ENCODE measurements at places on chromosomes 4 and X. TPM values are rescaled to one million over a fixed set of nuclear protein-coding genes. Genes with fewer than 3 reads are reported as not detected.

- H3K4me3 ChIP-seq: no peak overlapping the region
- no peak for DNase-seq
- no peak overlapping the region for H3K27ac ChIP-seq
- no peaks in the 10 kb centered on the region for H3K4me1 ChIP-seq
- H3K36me3 ChIP-seq: no peaks in the 10 kb centered on the region
Measured at GRCh38 chrX:20274121-20274520, 7.4 kb upstream of the RPS6KA3 start.

The RHOXF1 gene
- total RNA-seq: not detected

DNA sequence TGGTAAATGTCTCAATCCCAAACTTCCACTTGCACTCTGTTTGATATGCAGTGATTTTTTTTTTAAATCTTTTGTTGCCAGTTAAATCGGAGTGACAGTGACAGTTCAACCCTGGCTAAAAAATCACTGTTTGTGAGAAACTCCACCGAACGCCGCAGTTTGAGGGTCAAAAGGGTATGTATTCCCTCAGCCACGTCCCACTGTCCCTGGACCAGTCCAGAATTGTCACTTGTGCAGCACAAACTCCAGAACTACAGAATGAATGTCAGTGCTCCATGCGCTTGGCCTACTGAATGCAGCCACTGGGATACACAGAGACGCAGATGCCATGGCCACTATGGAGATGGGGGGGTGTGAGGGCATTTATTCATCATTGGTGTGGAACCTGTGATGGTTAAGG, 34.2 kb downstream of the CLDN22 start:
- no peak overlapping the region for H3K27ac ChIP-seq
- no peaks in the 10 kb centered on the region for H3K4me1 ChIP-seq
- peaks cover 98% of the 10 kb centered on the region for H3K36me3 ChIP-seq
- no peak for DNase-seq
- H3K4me3 ChIP-seq: no peak overlapping the region

GRCh38 chrX:40177942-40178715, 80.4 kb upstream of the BCOR start:
- H3K4me3 ChIP-seq: no peak overlapping the region
- H3K27ac ChIP-seq: peak overlapping the region; percentile 97
- H3K27me3 ChIP-seq: no peaks in the 10 kb centered on the region
- H3K4me1 ChIP-seq: peaks cover 16% of the 10 kb centered on the region

GRCh38 chrX:145715641-145716138, 101.9 kb upstream of the SLITRK2 start:
- H3K4me1 ChIP-seq: no peaks in the 10 kb centered on the region
- no peak overlapping the region for H3K27ac ChIP-seq

DNA sequence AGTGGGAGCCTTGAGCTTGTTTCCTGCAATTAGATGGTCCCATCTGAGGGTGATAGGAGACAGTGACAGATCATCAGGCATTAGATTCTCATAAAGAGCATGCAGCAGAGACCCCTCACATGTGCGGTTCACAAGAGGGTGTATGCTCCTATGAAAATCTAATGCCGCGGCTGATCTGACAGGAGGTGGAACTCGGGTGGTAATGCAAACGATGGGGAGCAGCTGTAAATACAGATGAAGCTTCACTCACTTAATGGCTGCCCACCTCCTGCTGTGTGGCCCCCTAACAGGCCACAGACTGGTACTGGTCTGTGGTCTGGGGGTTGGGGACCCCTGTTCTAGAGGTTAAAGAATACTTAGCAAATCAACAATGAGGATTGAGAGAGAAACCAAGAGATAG, 201.5 kb upstream of the PITX2 start:
- H3K4me1 ChIP-seq: no peaks in the 10 kb centered on the region
- no peak overlapping the region for H3K4me3 ChIP-seq
- no peaks in the 10 kb centered on the region for H3K36me3 ChIP-seq
- H3K27me3 ChIP-seq: no peaks in the 10 kb centered on the region
- H3K27ac ChIP-seq: no peak overlapping the region

- H3K36me3 ChIP-seq: no peaks in the 10 kb centered on the region
- H3K4me1 ChIP-seq: no peaks in the 10 kb centered on the region
- no peak for DNase-seq
- no peak overlapping the region for H3K4me3 ChIP-seq
- no peaks in the 10 kb centered on the region for H3K27me3 ChIP-seq
Measured at GRCh38 chr4:27176400-27176799, 315.8 kb downstream of the STIM2 start.

The CXorf51A gene
- not detected for total RNA-seq

DNA sequence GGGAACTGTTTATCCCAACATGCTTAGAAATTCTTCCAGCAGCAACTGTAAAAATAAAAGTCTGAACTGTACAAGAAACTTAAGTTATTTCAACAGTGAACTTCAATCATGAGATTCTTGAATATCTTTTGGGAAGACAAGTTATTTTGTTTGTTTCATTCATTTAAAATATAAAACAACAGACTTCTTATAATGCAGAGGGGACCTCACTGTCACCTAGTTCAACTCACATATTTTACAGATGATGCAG, 14.9 kb downstream of the FAM9C start:
- no peak overlapping the region for H3K4me3 ChIP-seq
- H3K4me1 ChIP-seq: peaks cover 23% of the 10 kb centered on the region
- no peaks in the 10 kb centered on the region for H3K36me3 ChIP-seq
- DNase-seq: no peak

- no peak overlapping the region for H3K4me3 ChIP-seq
- no peaks in the 10 kb centered on the region for H3K27me3 ChIP-seq
- peaks cover 4% of the 10 kb centered on the region for H3K36me3 ChIP-seq
- no peak for DNase-seq
- H3K4me1 ChIP-seq: no peaks in the 10 kb centered on the region
- H3K27ac ChIP-seq: no peak overlapping the region
Measured at GRCh38 chr4:1019729-1020470, 8.5 kb downstream of the FGFRL1 start.

The BTK gene
- total RNA-seq: 1.3 TPM

The BEX1 gene
- 10.8 TPM for total RNA-seq

The PRSS12 gene
- total RNA-seq: not detected

DNA sequence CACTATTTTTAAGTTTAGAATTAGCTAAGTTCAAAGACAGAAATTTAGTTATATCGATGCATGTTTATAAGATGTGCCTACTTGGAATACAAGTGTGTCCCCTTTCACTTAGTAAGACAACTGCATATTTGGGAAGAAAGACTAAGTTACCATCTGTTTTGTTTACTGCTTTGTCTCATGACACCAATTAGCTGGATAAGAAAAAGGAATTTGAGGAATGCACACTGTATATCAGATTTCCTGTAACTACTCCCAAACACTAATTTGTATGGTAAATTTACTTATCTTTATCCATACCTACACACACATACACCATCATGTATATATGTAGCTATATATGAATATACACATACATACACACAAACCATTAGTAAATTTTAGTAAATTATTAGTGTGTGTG, 1442.8 kb upstream of the IGFBP7 start:
- DNase-seq: no peak
- H3K4me1 ChIP-seq: no peaks in the 10 kb centered on the region
- H3K36me3 ChIP-seq: no peaks in the 10 kb centered on the region
- H3K4me3 ChIP-seq: no peak overlapping the region
- H3K27me3 ChIP-seq: no peaks in the 10 kb centered on the region

DNA sequence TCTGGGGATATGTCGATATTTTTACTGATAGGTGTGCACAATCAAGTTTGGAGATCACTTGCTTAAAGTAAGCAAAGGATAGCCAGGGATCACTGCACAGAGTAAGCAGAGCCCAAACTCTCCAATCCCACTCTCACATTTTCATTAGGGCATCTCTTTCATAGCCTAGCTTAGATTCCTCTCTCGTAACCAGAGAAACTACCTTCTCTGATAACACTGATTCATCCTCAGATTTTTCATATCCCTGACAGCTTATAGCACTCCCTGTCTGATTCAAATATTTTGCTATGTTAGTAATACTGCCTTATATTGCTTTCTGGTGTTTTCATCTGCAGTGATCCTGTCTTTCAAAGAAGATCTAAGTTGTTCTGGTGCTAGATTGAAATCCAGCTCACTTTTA, 123.7 kb downstream of the CBLL2 start:
- H3K36me3 ChIP-seq: no peaks in the 10 kb centered on the region
- no peak for DNase-seq
- no peak overlapping the region for H3K4me3 ChIP-seq
- H3K4me1 ChIP-seq: no peaks in the 10 kb centered on the region

- H3K36me3 ChIP-seq: no peaks in the 10 kb centered on the region
- H3K27me3 ChIP-seq: no peaks in the 10 kb centered on the region
- no peak for DNase-seq
- no peak overlapping the region for H3K4me3 ChIP-seq
Measured at GRCh38 chr4:142960867-142961644, 115.0 kb upstream of the INPP4B start.

DNA sequence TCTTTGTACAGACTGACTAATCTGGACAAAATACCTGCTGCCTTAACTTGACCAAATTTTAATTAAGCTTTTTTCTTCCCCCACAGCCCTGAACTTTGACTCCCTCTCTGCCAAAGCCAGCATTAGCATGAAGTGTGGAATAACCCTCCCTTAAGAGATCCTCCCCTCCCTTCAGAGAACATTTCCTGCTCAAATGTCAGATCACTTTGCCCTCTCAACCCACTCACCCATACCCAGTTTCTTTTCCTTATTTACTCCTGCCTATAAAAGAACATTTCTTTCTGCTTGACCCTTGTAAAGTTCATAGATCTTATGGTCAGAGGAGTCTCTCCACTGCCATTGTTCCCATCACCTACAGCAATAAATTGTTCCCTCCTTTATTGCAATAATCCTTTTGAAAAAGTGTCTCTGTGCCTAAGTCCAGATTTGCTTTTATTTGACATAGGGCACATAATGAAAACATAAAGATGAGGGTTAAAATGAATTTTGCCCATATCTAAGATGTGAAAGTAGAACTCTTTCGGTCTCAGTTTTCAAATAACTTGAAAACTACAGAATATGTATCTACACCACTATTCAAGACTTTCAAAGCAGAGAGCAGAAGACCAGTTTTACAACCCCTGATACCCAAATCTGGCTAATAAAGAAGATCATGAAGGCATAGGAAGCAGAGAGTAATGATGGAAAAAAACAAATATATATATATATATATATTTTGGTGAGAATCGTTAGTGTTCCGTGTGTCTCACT, 289.7 kb upstream of the ANXA10 start:
- no peaks in the 10 kb centered on the region for H3K4me1 ChIP-seq
- no peaks in the 10 kb centered on the region for H3K36me3 ChIP-seq
- no peak overlapping the region for H3K4me3 ChIP-seq
- H3K27ac ChIP-seq: no peak overlapping the region

- no peak overlapping the region for H3K27ac ChIP-seq
- no peak for DNase-seq
- peaks cover 25% of the 10 kb centered on the region for H3K4me1 ChIP-seq
- H3K4me3 ChIP-seq: no peak overlapping the region
Measured at GRCh38 chr4:110628663-110629213, 5.9 kb upstream of the PITX2 start.

GRCh38 chr4:3365871-3366842, 73.3 kb downstream of the RGS12 start:
- no peaks in the 10 kb centered on the region for H3K27me3 ChIP-seq
- no peak overlapping the region for H3K27ac ChIP-seq
- no peaks in the 10 kb centered on the region for H3K36me3 ChIP-seq

GRCh38 chr4:5463936-5464650, 244.3 kb downstream of the EVC2 start:
- H3K27ac ChIP-seq: no peak overlapping the region
- H3K36me3 ChIP-seq: no peaks in the 10 kb centered on the region
- no peak overlapping the region for H3K4me3 ChIP-seq
- peaks cover 31% of the 10 kb centered on the region for H3K27me3 ChIP-seq

DNA sequence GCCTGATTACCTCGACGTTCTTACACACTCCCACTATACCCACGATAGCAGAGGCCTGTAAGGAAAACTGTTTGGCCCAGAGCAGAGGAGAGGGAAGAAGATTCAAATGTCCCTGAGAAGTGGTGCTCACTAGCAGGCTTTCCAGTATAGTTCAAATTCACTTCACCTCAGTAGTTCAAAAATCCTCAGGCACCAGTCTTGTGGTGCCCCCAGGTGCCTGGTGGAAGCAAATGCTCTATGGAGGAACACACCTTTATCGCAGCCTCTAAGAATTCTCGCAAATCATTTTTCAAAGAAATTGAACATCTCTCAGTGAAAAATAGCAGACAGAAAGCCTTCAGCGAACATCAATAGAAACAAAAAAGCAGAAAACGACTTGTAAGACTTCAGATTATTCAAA, 12.2 kb upstream of the MTMR1 start:
- H3K36me3 ChIP-seq: no peaks in the 10 kb centered on the region
- H3K27ac ChIP-seq: no peak overlapping the region
- H3K4me1 ChIP-seq: no peaks in the 10 kb centered on the region
- no peaks in the 10 kb centered on the region for H3K27me3 ChIP-seq
- DNase-seq: no peak

The LGI2 gene
- 3.0 TPM for total RNA-seq

DNA sequence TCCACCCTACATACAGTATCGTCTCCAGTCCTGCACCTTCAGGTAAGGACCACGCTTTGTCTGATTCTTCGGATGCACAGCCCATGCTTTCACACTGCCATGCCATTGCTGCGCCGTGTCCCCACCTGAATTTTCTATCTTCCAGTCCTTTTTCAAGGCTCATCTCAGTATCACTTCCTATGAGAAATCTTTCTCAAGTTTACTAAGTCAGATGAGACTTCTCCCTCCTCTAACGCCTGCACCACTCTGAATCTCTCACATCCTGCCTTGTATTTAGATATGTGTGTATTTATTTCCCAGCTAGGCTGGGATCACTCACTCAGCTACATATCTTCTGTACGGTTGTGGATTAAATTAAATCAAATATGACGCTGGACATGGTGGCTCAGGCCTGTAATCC, 116.8 kb downstream of the SMIM20 start:
- no peaks in the 10 kb centered on the region for H3K36me3 ChIP-seq
- H3K4me1 ChIP-seq: peaks cover 18% of the 10 kb centered on the region
- peaks cover 23% of the 10 kb centered on the region for H3K27me3 ChIP-seq
- no peak overlapping the region for H3K27ac ChIP-seq
- no peak overlapping the region for H3K4me3 ChIP-seq

GRCh38 chr4:187268940-187269339, 545.3 kb upstream of the FAT1 start:
- no peak for DNase-seq
- H3K4me3 ChIP-seq: no peak overlapping the region
- H3K27me3 ChIP-seq: peaks cover 3% of the 10 kb centered on the region
- no peaks in the 10 kb centered on the region for H3K4me1 ChIP-seq
- no peaks in the 10 kb centered on the region for H3K36me3 ChIP-seq

DNA sequence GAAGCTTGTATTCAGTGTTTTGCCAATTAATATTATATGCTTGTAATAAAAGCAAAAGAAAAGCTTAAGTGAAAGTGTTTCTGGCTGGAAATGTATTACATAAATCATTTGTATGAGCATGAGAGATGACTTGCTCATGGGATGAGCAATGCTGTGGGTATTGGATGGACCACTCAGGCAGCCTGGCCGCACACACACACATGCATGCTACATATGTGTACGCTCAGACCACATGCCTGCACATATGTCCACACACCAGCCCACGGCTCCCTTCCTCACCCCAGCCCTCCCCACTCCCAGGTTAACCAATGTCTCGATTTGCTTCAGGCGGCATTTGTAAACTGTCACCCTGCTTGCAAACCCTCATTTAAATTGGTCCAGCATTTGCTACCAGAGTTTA, 55.9 kb downstream of the CPLX1 start:
- no peaks in the 10 kb centered on the region for H3K27me3 ChIP-seq
- H3K4me1 ChIP-seq: peaks cover 79% of the 10 kb centered on the region
- no peak overlapping the region for H3K27ac ChIP-seq
- no peak for DNase-seq
- no peak overlapping the region for H3K4me3 ChIP-seq
